Activated CD8-positive, alpha-beta T cell treated with anti-CD3 and anti-CD28 coated beads for 36 hours (primary cell): ENCODE measurements at places on chromosomes 7 and 10. TPM values are rescaled to one million over a fixed set of nuclear protein-coding genes. Genes with fewer than 3 reads are reported as not detected.

- H3K27me3 ChIP-seq, result no peaks in the 10 kb centered on the region
- peak; percentile 1 for DNase-seq
- no peak overlapping the region for H3K27ac ChIP-seq
- H3K4me3 ChIP-seq, result no peak overlapping the region
- no peaks in the 10 kb centered on the region for H3K4me1 ChIP-seq
These were observed 173.5 kb downstream of the SEMA3E start for GRCh38 chr7:83475420-83475819.

- no peak overlapping the region for H3K4me3 ChIP-seq
- no peaks in the 10 kb centered on the region for H3K36me3 ChIP-seq
- no peaks in the 10 kb centered on the region for H3K27me3 ChIP-seq
- no peak for DNase-seq
- no peaks in the 10 kb centered on the region for H3K4me1 ChIP-seq
These were observed 103.0 kb downstream of the NXPH1 start for GRCh38 chr7:8536431-8536830.

DNA sequence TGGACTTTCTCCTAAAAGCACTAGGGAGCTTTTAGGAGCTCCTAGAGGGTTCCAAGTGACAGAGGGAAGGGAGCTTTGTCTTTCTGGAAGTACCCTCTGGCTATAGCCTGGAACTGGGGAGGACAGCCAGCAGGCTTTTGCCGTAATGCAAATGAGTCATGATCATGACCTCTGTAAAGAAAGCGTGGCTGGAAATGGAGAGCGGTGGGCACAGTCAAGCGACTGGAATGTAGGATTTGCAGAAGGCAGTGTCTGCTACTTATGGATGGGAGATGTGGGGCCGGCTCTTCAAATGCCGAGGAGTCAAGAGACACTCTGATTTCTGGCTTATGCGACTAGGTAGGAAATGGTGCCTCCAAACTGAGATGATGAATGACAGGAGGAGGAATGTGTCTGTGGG is 34.6 kb upstream of the PLPP4 start:
- H3K4me3 ChIP-seq, result no peak overlapping the region
- no peak overlapping the region for H3K27ac ChIP-seq
- no peaks in the 10 kb centered on the region for H3K27me3 ChIP-seq
- no peaks in the 10 kb centered on the region for H3K36me3 ChIP-seq

GRCh38 chr7:21338728-21339164 is 89.1 kb upstream of the SP4 start:
- H3K27me3 ChIP-seq, result no peaks in the 10 kb centered on the region
- peak overlapping the region; percentile 22 for H3K4me3 ChIP-seq
- H3K4me1 ChIP-seq, result peaks cover 47% of the 10 kb centered on the region
- H3K27ac ChIP-seq, result peak overlapping the region; percentile 95
- peaks cover 23% of the 10 kb centered on the region for H3K36me3 ChIP-seq
- peak; percentile 86 for DNase-seq

DNA sequence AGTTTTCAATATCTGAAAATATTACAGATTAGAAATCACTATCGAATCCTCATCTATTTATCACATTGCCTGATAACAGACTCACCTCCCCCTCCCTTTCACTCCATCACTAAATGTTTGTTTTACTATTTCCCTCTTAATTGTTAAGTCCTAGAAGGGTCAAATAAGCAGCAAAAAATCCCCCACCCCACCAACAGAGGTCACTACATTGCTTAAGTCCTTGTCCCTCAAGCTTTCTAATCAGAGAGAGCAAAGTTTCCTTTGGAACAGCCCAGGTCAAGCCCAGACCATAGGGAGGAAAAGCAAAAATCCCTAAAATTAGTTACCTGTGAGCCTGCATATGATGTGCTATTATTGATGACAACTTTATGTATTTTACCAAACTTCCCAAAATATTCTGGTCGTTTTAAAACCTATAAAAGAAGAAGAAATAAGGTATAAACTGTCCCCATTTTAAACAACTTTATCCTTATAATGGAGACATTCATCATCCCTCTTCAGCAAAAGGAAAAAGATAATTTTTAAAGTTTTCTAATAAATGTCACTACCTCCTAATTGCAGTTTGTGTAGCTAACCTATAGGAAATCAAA is 95.0 kb downstream of the CNOT4 start:
- H3K4me3 ChIP-seq, result no peak overlapping the region
- H3K27ac ChIP-seq, result no peak overlapping the region

The SEMA3A gene
- total RNA-seq, result 1.2 TPM

The EVX1 gene
- not detected for total RNA-seq

The MOGAT3 gene
- not detected for total RNA-seq

DNA sequence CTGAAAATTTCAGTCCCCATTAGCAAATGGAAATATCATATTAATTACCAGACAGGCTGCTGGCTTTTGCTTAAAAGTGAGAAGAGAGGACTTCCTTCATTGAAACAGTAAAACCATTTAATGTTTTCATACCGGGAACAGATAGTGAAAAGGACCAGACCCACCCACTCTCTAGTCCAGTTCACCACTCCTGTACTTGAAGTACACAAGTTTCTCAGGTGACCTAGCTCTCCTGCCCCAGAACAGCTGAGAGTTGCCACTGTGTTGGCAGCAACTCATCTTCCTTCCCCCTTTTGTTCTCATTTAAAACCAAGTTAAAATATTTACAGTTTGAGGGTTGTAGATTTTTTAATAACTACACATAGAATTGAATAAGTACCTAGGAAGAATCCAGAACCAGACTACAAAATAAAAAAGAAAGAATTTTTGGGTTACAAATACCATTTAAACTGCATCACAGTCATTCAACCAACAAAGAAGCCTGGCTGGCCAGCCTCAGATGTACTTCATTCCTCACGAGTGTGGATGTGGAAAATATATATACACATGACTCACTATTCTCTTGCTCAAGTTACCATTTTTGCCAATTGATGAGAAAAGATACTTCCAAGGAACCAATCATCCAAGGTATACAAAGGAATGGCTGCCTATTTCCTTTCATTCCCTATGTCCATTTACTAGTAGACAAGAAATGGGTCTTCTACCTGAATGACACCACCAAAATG is 68.1 kb downstream of the VPS41 start:
- H3K27ac ChIP-seq, result no peak overlapping the region
- peaks cover 8% of the 10 kb centered on the region for H3K36me3 ChIP-seq
- H3K4me1 ChIP-seq, result peaks cover 13% of the 10 kb centered on the region
- H3K27me3 ChIP-seq, result no peaks in the 10 kb centered on the region

- no peak overlapping the region for H3K27ac ChIP-seq
- no peak overlapping the region for H3K4me3 ChIP-seq
- H3K4me1 ChIP-seq, result peaks cover 18% of the 10 kb centered on the region
- no peak for DNase-seq
These were observed 13.4 kb upstream of the CARD11 start for GRCh38 chr7:3057066-3057420.

DNA sequence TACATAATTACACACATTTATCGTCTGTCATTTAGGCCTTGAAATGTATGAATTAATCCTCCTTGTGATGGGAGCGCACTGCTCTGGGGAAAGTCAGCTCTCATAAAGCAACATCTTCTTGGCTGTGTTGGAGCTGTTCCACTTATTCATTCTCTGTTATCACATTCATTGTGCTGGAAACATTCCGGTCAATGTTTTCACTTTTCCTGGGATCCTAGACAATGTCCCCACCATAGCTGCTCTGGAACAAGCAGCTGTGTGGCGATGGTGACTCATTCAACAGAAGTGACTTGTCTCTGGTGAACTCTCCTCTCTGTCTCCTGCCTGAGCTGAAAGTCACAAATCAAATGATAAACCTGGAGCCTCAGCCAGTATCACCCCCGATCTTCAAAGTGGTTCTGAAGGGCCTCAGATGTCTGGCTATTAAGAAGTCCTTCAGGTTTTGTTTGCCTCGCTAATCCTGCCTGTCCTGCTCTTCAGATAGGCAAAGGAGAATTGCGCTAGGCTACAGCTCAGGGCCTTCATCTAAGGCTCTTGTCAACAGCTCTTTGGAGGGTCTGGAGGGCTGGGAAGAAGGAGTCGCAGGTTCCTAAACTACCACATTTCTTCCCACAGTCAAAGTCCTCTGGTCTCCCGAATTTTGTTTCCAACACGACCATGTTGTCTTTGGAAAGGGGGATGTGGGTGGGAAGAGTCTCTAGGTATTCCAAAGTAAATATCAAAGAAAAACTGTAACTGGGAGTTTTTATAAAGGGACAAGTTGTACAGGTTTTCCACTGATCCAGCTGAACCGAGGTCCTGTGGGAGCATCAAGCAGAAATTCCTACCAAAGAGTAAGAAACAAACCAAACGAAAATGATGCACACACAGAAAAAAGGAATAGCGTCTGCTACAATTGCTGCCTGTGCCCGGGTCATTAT is 29.3 kb downstream of the KLF6 start:
- no peaks in the 10 kb centered on the region for H3K27me3 ChIP-seq
- peaks cover 59% of the 10 kb centered on the region for H3K4me1 ChIP-seq
- no peak overlapping the region for H3K4me3 ChIP-seq

GRCh38 chr7:79979437-79979836 is 155.2 kb upstream of the GNAI1 start:
- peaks cover 9% of the 10 kb centered on the region for H3K4me1 ChIP-seq
- no peaks in the 10 kb centered on the region for H3K36me3 ChIP-seq
- H3K27me3 ChIP-seq, result no peaks in the 10 kb centered on the region
- no peak for DNase-seq
- no peak overlapping the region for H3K4me3 ChIP-seq

GRCh38 chr7:22561895-22562593 is 62.1 kb upstream of the STEAP1B start:
- no peak overlapping the region for H3K27ac ChIP-seq
- no peaks in the 10 kb centered on the region for H3K36me3 ChIP-seq
- no peak overlapping the region for H3K4me3 ChIP-seq
- H3K4me1 ChIP-seq, result peaks cover 38% of the 10 kb centered on the region

GRCh38 chr10:50232261-50232639 is 19.1 kb downstream of the ASAH2 start:
- no peak overlapping the region for H3K27ac ChIP-seq
- no peaks in the 10 kb centered on the region for H3K4me1 ChIP-seq

The MBL2 gene
- not detected for total RNA-seq

- H3K4me1 ChIP-seq, result peaks cover 4% of the 10 kb centered on the region
- H3K27ac ChIP-seq, result no peak overlapping the region
- no peak for DNase-seq
- no peaks in the 10 kb centered on the region for H3K27me3 ChIP-seq
- H3K36me3 ChIP-seq, result no peaks in the 10 kb centered on the region
These were observed 508.5 kb downstream of the RPS24 start for GRCh38 chr10:78542141-78542489.

DNA sequence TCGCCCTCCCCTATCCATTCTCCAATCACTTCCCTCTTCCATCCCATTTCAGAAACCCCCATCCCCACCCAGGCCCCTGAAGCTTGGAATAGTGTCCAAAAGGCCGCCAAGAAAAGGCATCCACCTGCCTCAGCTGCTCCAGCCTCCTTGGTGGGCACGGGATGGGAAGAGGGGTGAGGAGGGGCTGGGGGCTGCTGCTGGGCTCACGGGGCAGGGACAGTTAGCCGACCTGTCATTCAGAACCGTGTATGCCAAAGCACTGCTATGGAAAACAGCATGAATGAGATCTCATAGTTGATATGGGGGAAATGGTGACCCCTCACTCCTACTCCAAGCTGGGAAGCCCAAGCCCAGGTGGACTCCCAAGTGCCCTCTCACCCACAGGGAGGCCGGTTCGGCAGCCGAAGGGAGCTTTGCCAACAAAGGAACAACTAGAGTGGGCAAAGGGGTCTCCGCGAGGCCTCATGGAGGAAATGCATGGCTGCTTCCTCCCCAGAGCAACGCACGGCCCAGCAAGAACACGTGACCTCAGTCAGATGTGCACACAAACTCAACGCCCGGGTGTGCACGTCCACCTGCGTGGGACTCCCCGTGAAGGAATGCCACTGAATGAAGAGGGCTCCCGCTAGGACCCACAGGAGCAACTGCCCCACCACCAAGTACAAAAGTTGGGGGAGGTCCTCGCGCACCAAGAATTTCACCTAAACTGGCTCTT is 52.5 kb downstream of the EBF3 start:
- H3K4me1 ChIP-seq, result no peaks in the 10 kb centered on the region
- no peak overlapping the region for H3K4me3 ChIP-seq
- H3K27me3 ChIP-seq, result no peaks in the 10 kb centered on the region
- no peaks in the 10 kb centered on the region for H3K36me3 ChIP-seq

The GBX1 gene
- total RNA-seq, result not detected

DNA sequence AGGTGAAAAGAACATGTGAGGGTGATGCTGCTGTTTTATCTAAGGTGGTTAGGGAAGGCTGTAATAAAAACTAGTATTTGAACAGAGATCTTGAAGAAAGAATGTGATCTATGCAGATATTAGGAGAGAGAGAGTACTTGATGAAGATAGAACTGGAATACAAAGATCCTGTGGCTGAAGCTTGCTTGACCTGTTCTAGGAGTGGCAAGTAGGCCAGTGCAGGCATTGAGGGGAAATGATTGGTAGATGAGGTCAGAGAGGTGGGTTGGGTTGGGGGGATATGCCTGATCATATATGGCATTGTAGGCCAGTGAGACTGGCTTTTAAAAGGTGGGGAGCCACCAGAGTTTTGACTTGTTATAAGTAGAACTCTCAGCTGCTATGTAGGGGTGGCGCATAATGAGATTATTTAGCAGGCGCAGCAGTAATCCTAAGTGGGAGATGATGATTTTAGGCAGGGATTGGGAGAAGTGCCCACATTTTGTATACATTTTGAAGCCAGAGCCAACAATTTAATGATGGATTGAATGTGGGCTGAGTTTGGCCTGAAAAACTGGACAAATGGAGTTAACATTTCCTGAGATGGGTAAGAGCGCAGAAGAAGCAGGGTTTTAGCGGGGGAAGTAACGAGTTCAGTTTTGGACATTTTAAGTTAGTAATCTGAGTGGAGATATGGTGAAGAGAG is 8.2 kb downstream of the CCSER2 start:
- H3K27ac ChIP-seq, result no peak overlapping the region
- H3K4me3 ChIP-seq, result no peak overlapping the region
- H3K27me3 ChIP-seq, result no peaks in the 10 kb centered on the region
- DNase-seq, result no peak
- peaks cover 8% of the 10 kb centered on the region for H3K36me3 ChIP-seq
- H3K4me1 ChIP-seq, result peaks cover 25% of the 10 kb centered on the region

The PAX4 gene
- total RNA-seq, result not detected

The GOT1 gene
- total RNA-seq, result 51.5 TPM

The NKX2-3 gene
- total RNA-seq, result not detected

GRCh38 chr7:29459589-29459988 is 104.0 kb upstream of the PRR15 start:
- no peak for DNase-seq
- H3K4me3 ChIP-seq, result no peak overlapping the region
- H3K27ac ChIP-seq, result no peak overlapping the region
